ENCODE measurements at places on chromosomes 12 and 14. TPM values are rescaled to one million over a fixed set of nuclear protein-coding genes. Genes with fewer than 3 reads are reported as not detected.

DNA sequence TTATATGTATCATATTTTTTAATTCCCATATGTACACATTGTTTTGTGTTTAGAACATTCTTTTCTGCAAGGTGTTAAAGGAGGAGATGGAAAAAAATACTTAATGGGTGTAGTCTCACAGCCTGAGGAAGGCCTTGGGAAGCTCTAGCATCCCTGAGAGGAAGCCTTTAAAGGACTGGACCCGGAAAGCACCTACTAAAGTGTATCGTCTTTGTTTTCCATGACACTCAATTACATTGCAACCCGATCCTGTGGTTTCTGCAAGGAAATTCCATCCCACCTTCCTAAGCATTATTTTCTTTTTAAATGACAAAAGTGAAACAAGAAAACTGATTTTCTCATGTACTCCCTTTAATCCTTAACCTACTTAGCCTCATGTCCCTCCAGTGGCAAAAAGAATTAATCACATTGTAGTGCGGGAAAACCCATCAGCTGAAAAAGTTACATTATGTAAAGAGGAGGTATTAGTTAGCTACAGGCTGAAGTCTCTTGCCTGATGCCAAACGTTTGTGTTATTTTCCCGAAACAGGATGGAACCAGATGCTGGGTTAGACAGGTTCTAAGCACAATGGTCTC, 147.8 kb upstream of the CPSF6 start:
- DNase-seq: no peak

- peak; percentile 99 for DNase-seq
These were observed 169.9 kb upstream of the HIF1A start for GRCh38 chr14:61525293-61526011.

DNA sequence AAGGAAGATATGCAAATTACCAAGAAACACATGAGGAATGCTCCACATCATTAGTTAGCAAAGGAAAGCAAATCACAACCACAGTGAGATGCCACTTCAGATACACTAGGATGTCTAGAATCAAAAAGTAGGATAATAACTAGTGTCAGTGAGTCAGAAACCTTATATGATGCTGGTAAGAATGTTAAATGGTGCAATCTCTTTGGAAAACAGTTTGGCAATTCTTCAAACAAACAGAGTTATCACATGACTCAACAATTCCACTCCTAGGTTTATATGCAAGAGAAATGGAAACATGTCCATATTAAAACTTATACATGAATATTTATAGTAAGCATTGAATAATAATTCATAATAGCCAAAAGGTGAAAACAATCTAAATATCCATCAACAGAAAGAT, 220.9 kb downstream of the FOXG1 start:
- no peak for DNase-seq

- no peak for DNase-seq
These were observed 95.9 kb downstream of the OTOGL start for GRCh38 chr12:80195074-80195726.

DNA sequence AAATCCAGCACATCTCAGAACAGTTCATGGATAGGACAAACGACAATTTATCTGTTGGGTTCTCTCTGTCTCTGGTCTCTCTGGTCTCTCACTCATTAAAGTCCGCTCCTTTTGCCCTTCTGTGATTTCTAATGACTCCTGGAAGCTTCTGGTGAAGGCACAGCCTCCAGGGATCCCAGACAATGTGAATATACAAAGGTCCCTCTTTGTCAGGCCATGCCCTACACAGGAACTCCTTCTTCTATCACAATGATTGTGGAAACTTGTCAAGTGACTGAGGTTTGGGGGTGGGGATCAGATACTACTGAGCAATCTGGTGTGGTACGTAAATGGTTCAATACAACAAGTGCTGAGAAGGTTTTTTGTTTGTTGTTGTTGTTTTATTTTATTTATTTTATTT, 42.7 kb upstream of the CDK17 start:
- DNase-seq: no peak

GRCh38 chr12:24743941-24744793, 204.7 kb downstream of the BCAT1 start:
- DNase-seq: no peak

DNA sequence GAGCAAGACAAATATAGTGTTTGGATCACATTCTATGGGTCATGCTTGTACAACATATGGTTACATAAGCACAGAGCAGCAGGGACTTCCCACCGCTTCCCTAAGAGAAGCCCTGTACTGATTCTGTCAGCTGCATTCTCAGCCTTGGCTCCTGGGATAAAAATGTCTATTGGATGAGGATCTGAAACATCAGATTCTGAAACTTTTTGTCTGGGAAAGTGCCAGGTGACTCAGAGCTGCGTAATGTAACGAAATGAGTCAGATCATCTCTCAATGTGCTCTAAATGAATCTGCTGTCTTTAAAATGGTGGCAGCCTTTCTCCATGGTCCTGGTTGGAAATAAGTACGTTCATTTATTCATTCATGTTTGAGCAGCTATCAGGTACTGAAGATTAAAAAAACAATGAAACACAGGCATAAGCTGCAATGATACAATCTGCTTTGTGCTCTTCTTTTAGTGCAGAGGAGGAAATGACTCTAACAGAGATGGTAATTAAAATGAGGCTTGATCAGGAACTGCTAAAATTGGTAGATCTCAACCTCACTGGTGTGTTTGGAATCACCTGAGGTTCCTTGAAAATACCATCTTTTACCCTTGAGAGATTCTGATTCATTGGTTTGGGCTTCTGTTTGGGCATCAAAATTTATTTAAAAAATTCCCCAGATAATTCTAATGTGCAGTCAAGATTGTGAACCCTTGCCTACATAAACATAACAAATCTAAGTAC, 99.1 kb upstream of the NAP1L1 start:
- DNase-seq: peak; percentile 84

Gene KRT85
- total RNA-seq: not detected

Gene KRT72
- total RNA-seq: not detected

Gene PLA2G1B
- not detected for total RNA-seq

Measured in epithelial cell of proximal tubule (primary cell).